ENCODE measurements at places on chromosomes 16 and 17.

GRCh38 chr16:23469814-23470213, 16.8 kb upstream of the COG7 start:
- DNase-seq = no peak

GRCh38 chr17:12048843-12049473, 28.3 kb downstream of the MAP2K4 start:
- no peak for DNase-seq

- no peak for DNase-seq
These were observed 200.2 kb upstream of the TOX3 start for GRCh38 chr16:52747088-52747595.

- no peak for DNase-seq
These were observed 6.9 kb downstream of the CHST6 start for GRCh38 chr16:75488322-75488721.

- DNase-seq = no peak
These were observed 313 bp downstream of the UBTF start for GRCh38 chr17:44219108-44219615.

GRCh38 chr17:68347380-68347779, 56.1 kb downstream of the ARSG start:
- no peak for DNase-seq

- DNase-seq = peak; percentile 25
These were observed at the start of gene VAT1 for GRCh38 chr17:43021741-43022512. VAT1 (minus strand) TSS chr17:43022385; CDS start chr17:43022322, 63 bp downstream.

All from activated T-helper 1 cell treated with anti-CD3 and anti-CD28 coated beads, Interleukin-2, amount 50 U/mL, for 16 hours (primary cell).